ENCODE measurements at places on chromosomes 4 and X. TPM values are rescaled to one million over a fixed set of nuclear protein-coding genes. Genes with fewer than 3 reads are reported as not detected.

TMPRSS11B gene
- not detected for total RNA-seq

TCEAL4 gene
- total RNA-seq: 430 TPM

FGG gene
- total RNA-seq: 23.1 TPM

DNA sequence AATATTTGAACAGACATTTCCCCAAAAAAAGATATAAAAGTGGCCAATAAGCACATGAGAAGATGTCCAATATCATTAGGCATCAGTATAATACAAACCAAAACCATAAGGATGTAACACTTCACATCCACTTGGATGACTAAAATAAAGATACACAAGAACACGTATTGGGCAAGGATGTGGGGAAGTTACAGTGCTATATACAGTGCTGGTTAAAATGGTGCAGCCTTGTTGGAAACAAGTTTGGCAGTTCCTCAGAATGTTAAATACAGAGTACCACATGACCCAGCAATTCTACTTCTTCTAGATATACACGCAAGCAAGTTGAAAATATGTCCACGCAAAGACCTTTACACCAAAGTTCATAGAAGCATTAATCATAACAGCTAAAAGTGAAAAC, 58.9 kb downstream of the HAUS3 start:
- H3K4me3 ChIP-seq: no peak overlapping the region
- no peak for DNase-seq
- no peaks in the 10 kb centered on the region for H3K36me3 ChIP-seq
- no peaks in the 10 kb centered on the region for H3K27me3 ChIP-seq
- H3K4me1 ChIP-seq: no peaks in the 10 kb centered on the region

- DNase-seq: peak; percentile 54
- H3K27me3 ChIP-seq: no peaks in the 10 kb centered on the region
- H3K4me3 ChIP-seq: no peak overlapping the region
- peaks cover 4% of the 10 kb centered on the region for H3K4me1 ChIP-seq
- H3K36me3 ChIP-seq: no peaks in the 10 kb centered on the region
- H3K27ac ChIP-seq: no peak overlapping the region
Measured at GRCh38 chrX:107678957-107679740, 50.8 kb downstream of the PRPS1 start.

DNA sequence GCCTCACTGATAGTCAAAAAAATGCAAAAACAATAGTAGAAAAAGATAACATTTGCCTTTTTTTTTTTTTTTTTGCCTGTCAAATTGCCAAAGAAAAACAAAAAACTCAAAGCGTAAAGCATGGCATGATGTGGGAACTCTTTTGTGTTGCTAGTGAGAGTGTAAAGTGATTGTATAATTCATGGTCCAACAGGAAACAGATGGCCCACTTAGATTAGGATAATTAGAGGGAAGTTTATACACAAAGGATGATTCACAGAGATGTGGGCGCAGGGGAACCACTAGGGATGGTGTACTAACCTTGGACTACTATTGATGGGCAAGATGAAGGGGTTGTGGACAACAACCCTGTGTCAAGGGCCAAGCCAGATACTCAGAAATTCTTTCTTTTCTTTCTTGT, 16.4 kb downstream of the MCUB start:
- no peaks in the 10 kb centered on the region for H3K4me1 ChIP-seq
- no peaks in the 10 kb centered on the region for H3K36me3 ChIP-seq
- H3K27me3 ChIP-seq: no peaks in the 10 kb centered on the region
- H3K4me3 ChIP-seq: no peak overlapping the region
- no peak overlapping the region for H3K27ac ChIP-seq
- no peak for DNase-seq

GRCh38 chrX:72399816-72400215, 94.1 kb upstream of the CITED1 start:
- no peak for DNase-seq
- H3K27ac ChIP-seq: no peak overlapping the region
- H3K4me1 ChIP-seq: peaks cover 3% of the 10 kb centered on the region
- H3K27me3 ChIP-seq: no peaks in the 10 kb centered on the region
- no peaks in the 10 kb centered on the region for H3K36me3 ChIP-seq

- no peaks in the 10 kb centered on the region for H3K4me1 ChIP-seq
- H3K36me3 ChIP-seq: no peaks in the 10 kb centered on the region
- no peak overlapping the region for H3K4me3 ChIP-seq
- H3K27ac ChIP-seq: no peak overlapping the region
- H3K27me3 ChIP-seq: no peaks in the 10 kb centered on the region
Measured at GRCh38 chrX:48474127-48474526, 1.9 kb upstream of the FTSJ1 start.

GRCh38 chrX:95055991-95056390, 1382.0 kb downstream of the FAM133A start:
- H3K4me1 ChIP-seq: no peaks in the 10 kb centered on the region
- no peaks in the 10 kb centered on the region for H3K36me3 ChIP-seq
- H3K4me3 ChIP-seq: no peak overlapping the region
- H3K27me3 ChIP-seq: no peaks in the 10 kb centered on the region
- no peak for DNase-seq

- no peaks in the 10 kb centered on the region for H3K4me1 ChIP-seq
- H3K27ac ChIP-seq: no peak overlapping the region
- no peaks in the 10 kb centered on the region for H3K36me3 ChIP-seq
- no peak for DNase-seq
- H3K27me3 ChIP-seq: no peaks in the 10 kb centered on the region
- H3K4me3 ChIP-seq: no peak overlapping the region
Measured at GRCh38 chr4:53321151-53321983, 44.5 kb downstream of the SCFD2 start.

GRCh38 chrX:29254515-29254914, 667.3 kb downstream of the IL1RAPL1 start:
- H3K4me3 ChIP-seq: no peak overlapping the region
- no peaks in the 10 kb centered on the region for H3K4me1 ChIP-seq
- H3K27me3 ChIP-seq: no peaks in the 10 kb centered on the region
- H3K27ac ChIP-seq: no peak overlapping the region
- no peaks in the 10 kb centered on the region for H3K36me3 ChIP-seq
